ENCODE measurements at places on chromosomes 3 and 15.
A peak's percentile ranks its signal among the peaks of the same experiment; 100 is the strongest.

DNA sequence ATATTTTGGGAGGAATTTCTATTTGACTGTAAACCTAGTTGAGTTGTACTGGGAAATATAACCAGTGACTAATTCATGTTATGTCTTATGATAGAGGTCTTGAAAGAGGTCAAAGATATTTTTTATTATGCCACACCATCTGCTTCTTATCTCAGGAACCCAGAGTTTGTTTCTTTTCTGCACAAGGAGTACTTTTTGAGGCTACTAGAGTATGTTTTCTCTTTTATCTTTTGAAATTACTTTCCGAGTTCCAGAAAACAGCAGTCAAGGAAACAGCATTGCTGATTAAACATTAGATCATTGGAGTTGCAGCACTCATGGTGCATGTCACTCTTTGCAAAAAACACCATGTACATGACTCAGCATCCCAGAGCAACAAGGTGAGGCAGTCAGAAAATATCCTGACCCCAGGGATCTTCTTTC, 645.8 kb upstream of the NR2F2 start:
- DNase-seq, result peak; percentile 15

GRCh38 chr15:61182946-61183345, 46.2 kb downstream of the RORA start:
- DNase-seq, result no peak

DNA sequence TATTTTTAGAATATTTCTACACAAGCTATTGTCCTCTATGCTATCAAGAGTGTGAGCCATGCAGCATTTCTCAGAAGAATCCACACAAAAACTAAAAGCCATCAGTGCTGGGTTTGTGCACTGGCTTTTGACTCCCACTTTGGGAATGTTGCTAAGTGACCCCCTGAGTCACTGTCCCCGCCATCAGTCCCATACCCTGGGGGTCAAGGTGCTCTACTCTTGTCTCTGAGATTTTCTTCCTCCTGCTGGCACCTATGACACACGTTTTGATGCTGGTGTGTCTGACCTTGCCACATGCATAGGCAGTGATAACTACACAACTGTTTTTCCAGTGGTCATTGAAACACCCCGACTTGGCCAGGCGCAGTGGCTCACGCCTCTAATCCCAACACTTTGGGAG, 19.8 kb downstream of the CMTM7 start:
- DNase-seq, result no peak

DNA sequence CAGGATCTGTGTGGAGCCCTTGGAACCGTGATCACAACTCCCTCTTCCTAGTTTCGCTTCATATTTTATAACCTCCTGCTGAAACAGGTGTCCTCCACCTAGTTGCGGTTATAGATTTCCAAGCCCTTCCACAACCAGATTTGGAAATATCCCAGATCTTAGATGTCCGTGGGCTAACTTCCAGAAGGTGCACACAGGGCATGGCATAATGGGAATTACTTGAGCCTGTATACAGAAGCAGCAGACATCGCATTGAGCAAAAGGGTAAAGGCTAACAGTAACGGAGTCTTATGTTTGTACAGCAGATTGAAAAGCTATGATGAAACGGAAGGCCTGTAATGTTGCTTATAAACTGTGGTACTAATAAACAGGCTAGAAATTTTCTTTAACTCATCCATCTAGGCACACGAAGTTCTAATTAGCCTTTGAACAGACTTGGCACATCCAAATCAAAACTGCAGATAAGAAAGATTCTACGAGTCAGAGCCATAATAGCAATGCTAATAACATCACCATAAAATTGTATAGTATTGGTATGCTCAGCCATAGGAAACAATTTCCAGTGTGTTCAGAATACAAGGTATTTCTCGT, 1.2 kb upstream of the USF3 start:
- no peak for DNase-seq

GRCh38 chr3:58305882-58306711, at the start of the genes HTD2 and RPP14:
Gene HTD2, plus strand, starts transcription at chr3:58306520. Its CDS starts 11,094 bp downstream, at chr3:58317614.
Gene RPP14, plus strand, starts transcription at chr3:58306245. Its CDS starts 4,085 bp downstream, at chr3:58310330.
- DNase-seq, result peak; percentile 97

- DNase-seq, result peak; percentile 79
Observed at GRCh38 chr3:139533781-139534454, 5.6 kb downstream of the RBP1 start.

DNA sequence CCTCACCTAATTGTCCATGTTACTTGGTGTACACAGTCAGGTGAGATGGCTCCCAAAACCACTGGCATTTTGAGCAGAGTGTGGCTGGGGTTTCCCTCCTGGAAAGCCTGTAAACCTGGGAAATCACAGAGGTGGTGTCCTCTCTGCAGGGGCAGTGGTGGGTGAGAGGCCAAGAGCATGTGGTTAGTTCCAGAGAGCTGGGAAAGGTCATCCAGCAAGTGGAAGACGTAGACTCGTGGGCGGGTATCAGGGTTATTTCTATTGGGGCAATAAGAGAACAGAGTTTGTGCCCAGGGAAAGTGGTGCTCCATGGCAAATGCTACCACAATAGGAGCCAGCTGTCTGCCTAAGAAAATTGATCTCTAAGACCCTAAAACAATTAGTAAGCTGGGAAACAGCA, 44.6 kb upstream of the LIMD1 start:
- DNase-seq, result no peak
